ENCODE measurements at places on chromosomes 5 and 9. TPM values are rescaled to one million over a fixed set of nuclear protein-coding genes. Genes with fewer than 3 reads are reported as not detected.

MEIKIN gene
- not detected for total RNA-seq

TBCA gene
- total RNA-seq: 96.7 TPM

IFNA7 gene
- total RNA-seq: not detected

SPOCK1 gene
- total RNA-seq: 224 TPM

FBP2 gene
- not detected for total RNA-seq

PCDHGC5 gene
- 0.17 TPM for total RNA-seq

COL15A1 gene
- 0.05 TPM for total RNA-seq

CCNJL gene
- total RNA-seq: 4.2 TPM

CDH12 gene
- total RNA-seq: not detected

CD274 gene
- 20.7 TPM for total RNA-seq

HTR4 gene
- not detected for total RNA-seq

DNA sequence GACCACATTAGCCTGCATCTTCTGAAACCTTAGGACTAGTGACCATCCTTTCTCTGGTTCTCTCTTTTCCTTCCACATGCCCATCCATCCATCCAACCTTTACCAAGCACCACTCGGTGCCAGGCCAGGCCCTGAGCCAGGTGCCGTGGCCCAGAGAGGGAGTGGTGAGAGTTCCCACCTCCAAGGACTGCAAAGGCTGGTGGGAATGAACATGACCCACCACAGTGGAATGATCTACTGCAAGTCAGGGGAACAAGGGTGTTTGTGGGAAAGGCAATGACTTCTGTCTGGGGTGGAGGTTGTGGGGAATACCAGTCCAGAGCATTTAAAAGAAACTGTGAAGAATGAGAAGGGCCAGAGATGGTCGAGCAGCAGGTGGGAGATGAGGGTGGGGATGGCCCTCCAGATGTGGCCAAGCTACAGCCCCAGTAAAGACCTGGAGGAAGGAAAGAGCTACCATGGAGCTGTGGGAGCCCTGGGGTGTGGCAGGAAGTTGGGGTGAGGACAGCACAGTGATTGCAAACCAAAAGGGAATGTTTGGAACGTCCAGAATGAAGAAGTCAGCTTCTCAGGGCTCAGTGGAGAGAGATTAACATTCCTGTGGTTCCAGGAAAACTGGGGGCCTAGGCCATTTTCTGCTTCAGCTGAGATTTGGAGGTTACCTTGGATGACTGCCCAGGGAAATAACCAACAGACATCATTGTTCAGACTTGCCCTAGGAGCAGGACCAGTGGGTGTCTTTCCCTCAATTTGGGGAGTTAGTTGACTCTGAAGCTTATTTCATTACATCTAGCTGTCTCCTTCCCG, 30.7 kb upstream of the CORO2A start:
- peak; percentile 99 for DNase-seq

DNA sequence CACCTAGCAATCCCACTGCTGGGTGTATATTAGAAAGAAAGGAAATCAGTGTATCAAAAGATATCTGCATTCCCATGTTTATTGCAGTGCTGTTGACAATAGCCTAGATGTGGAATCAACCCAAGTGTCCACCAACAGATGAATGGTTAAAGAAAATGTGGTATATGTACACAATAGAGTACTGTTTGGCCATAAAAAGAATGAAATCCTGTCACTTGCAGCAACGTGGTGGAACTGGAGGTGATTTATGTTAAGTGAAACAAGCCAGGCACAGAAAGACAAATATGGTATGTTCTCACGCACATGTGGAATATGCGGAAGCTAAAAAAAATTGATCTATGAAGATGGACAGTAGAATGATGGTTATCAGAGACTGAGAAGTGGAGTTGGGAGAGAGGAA, 221.6 kb upstream of the DAP start:
- DNase-seq: no peak

DNA sequence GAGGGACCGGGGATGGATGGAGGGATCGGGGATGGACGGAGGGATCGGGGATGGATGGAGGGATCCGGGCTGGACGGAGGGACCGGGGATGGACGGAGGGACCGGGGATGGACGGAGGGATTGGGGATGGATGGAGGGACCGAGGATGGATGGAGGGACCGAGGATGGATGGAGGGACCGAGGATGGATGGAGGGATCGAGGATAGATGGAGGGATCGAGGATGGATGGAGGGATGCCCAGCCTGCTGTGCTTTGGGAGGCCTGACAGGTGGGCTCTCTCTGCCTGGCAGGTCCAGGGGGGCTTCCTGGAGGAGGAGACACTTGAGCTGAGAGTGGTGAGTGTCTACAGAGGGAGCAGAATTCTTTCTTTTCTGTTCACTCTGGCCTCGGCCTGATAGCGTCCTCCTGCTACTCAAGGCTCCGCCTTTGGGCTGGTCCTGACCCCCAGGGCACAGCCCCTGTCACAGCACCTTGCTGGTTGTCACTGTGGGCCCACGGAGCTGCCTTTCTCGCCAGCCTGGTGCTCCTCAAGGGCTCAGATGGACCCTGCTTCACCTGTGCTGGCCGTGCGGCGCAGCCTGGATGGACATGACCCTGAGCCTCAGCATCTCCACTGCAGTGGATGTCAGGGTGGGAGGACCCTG, 42.2 kb upstream of the RNF130 start:
- no peak for DNase-seq

- DNase-seq: no peak
These were observed 68.4 kb upstream of the ZFR start for GRCh38 chr5:32512926-32513325.

DNA sequence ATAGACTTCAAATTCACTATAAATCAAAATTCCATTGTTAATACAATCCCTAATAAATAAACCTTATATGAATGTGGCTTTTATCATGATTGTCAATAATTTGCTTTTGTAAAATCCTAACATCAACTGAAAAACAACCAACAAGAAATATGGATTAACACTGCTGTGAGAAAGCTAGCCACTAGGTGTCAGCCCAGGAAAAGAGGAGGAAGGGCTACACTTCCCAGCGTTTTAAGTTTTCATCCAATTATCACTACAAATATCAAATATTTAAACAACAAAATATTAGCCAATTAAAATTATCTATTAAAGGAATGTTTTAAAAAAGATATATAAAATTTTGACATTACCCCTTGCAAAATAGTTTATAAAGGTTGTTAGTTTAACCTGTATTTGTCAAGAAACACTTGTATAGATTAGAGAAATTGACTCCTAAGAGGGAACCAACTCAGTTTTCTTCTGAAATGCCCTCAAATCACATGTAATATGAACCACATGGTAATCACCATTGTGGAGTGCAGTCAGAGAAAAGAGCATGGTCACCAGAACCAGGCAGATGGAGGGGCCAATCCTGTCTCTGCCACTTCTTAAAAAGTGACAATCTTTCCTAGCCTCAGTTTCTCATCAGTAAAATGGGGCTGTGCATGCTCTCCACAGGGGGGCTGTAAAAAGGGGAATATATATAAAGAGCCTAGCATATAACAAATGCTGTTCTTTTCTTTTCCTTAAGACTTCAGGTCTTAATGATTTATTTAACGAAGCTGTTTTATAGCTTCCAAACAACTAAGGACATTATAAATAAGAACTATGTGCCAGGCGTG, 188.2 kb downstream of the CRB2 start:
- DNase-seq: peak; percentile 19

DNA sequence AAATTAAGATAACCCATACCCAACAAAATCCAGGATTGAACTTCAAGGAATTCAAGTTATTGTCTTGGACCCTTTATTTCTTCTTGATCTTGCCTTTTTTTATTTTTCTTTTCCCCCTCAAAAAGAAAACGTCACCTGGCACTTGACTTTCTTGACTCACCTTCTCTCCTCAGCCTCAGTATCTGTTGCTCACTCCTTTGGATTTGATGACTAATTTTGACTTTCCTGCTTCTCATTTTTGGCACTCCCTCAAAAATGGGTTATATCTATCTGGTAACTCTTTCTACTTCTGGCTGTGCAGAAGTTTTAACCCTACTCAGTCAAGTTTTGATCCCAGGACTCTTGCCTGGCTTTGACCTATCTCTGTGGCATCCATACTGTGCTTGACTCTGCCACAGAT, 66.6 kb upstream of the SPATA31D4 start:
- peak; percentile 61 for DNase-seq

GRCh38 chr5:21806943-21807342, 1046.2 kb downstream of the CDH12 start:
- peak; percentile 65 for DNase-seq

GRCh38 chr5:45037927-45038326, 229.2 kb downstream of the MRPS30 start:
- no peak for DNase-seq

DNA sequence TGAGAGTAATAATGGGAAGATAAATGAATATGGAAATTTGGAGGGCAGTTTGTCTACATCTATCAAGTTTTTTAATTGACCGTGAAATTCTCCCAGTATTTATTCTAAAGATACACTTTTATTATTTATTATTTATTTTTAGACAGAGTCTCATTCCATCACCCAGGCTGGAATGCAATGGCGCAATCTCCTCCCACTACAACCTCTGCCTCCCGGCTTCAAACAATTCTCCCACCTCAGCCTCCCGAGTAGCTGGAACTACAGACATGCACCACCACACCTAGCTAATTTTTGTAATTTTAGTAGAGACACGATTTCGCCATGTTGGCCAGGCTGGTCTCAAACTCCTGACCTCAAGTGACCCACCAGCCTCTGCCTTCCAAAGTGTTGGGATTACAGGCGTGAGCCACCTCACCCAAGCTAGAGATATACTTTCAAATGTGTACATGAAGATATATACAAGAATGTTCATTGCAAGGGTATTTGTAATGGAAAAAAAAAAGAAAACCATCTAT, 97.7 kb upstream of the SLC12A2 start:
- no peak for DNase-seq

DNA sequence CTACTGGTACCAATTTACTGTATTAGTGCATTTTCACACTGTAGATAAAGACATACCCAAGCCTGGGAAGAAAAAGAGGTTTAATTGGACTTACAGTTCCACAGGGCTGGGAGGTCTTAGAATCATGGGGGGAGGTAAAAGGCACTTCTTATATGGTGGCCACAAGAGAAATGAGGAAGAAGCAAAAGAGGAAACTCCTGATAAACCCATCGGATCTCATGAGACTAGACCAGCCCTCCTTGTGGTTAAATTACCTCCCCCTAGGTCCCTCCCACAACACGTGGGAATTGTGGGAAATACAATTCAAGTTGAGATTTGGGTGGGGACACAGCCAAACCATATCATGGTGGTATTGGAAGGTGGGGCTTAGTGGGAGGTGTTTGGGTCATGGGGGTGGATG, 56.5 kb upstream of the SPDL1 start:
- no peak for DNase-seq

DNA sequence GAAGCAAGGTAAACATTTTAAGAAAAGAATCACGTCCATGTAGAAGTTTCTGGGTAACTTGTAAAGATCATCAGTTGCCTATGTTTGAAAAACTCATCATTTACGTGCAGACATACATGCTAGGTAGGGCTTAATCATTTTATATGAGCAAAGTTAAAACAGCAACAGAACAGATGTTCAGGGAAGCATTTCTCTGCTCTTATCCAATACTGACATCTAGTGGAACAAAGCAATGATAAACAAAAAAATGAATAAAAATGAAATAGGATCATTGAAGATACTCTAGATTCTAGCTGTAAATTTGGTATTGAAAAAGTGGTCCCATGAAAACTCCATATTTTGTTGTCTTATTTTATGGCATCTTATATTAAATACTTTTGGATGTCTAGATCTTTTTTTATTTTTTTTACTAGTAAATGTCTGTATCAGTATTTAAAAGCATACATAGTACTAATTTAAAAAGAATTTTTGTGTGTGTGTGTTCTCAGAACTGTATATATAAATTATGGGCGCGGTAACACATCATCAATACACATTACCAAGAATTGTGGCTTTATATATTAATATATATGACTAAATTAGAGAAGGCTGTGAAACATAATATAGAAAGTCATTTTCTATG, 1050.2 kb downstream of the CDH12 start:
- peak; percentile 51 for DNase-seq

GRCh38 chr9:82797534-82797933, 265.4 kb downstream of the RASEF start:
- DNase-seq: peak; percentile 40

DNA sequence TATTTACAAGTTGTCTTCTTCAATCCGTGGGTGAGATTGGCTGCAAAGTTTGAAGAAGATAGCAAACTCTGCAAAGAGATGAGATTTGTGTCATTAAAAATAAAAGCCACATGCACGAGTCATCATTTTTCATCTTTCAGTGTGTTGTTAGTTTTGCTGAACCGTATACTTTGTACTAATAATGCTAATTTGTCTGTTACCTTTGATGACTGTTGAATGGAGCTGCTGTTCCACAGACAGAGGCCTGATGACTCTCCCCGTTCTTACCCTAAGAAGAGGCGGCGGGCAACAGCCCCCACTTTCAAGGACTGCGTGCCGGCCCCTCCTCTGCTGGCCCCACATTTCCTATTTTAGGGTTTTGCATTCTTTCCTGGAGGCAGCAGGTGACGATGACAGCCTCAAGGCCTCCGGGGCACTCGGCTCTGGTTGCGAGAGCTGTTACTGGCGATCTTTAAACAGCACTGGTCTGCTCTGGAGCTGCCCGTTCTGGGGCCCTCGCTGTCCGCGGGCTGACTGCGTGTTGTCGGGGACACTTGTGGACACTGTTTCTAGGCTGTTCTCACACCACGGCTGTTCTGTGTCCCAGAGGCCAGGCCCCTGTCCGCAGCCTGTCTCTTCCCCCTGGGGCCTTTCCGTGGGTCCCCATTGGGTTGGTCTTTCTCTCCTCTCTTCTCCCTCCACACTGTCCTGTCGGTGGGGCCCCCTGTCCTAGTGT, 35.1 kb downstream of the NDUFS6 start:
- DNase-seq: no peak

- no peak for DNase-seq
These were observed 116.6 kb downstream of the MUSK start for GRCh38 chr9:110785166-110785565.

DNA sequence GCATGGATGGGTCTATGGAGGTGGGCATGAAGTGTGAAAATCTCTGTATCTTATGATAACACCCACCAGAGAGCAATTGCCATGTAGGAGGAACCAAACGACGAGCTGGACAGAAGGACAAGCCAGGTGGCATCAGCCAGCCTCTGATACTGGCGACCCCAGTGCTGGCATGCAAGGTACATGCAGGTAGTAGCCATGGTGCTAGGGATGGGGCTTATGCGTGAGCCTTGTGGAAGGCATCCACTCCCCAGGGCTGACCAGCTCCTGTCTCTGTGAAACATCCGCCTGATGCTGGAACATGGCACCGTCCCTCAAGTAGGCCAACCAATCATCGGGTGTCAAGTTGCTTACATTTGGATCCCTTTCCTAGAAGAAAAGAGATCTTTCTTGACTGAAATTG, 412.9 kb downstream of the GADD45G start:
- DNase-seq: no peak

- DNase-seq: no peak
These were observed 242.5 kb downstream of the TRIM32 start for GRCh38 chr9:116929621-116930020.

DNA sequence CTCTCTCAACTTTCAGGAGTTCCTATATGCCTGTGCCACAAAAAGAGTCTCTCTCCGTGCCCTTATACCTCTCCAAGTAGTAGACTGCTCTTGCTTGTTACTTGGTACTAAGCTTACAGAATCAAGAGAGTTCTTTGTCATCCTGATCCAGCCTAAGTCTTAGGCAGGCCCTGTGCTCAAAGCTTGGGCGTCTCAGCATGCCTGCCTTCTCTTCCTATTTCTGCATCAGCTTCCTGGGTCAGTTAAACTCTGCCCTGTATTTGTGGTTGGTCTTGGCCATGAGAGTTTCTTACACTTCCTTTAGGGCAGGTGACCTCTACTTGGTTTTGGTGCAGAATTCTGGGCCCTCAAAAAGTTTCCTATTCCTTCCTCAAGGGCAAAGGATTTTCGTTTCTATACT, 33.0 kb upstream of the UGCG start:
- no peak for DNase-seq

GRCh38 chr9:27059907-27060306, 49.1 kb upstream of the TEK start:
- no peak for DNase-seq

Measured in renal cortical epithelial cell (primary cell).